Left ventricle myocardium superior (tissue), 1 donor: ENCODE measurements at places on chromosomes 2 and 18.

- no peak for DNase-seq
These were observed 101.8 kb downstream of the LOXHD1 start for GRCh38 chr18:46555213-46555612.

DNA sequence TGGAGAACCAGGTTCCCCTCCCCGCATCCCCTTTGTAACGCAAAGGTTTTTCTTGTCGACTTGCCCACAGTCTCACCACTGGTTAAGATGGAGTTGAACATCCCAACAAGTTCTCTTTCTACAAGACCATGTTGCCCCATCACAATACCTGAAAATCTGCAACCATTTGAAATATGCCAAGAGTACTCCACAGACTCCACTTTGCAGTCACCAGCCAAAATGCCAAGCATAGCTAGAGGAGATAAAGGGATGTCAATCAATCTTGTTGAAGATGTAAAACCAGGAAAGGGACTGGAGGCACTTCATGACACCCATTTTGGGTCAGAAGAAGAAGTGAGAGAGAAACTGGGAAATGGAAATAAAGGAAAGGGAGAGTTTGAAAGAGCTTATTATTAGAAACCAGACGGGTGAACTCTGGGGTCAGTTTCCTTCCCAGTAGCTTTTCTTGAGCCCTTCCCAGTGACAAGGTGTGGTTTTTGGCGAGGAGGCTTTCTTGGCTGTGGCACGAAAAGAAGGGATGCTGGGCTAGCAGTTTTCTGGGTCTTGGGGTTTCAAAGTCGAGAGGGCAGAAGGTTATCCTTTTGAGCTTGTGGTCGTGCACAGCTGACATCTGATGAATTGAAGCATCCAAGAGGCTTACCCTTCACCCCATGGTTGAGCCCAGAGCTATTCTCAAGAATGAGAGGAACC, 79.3 kb downstream of the ACAA2 start:
- no peak for DNase-seq

DNA sequence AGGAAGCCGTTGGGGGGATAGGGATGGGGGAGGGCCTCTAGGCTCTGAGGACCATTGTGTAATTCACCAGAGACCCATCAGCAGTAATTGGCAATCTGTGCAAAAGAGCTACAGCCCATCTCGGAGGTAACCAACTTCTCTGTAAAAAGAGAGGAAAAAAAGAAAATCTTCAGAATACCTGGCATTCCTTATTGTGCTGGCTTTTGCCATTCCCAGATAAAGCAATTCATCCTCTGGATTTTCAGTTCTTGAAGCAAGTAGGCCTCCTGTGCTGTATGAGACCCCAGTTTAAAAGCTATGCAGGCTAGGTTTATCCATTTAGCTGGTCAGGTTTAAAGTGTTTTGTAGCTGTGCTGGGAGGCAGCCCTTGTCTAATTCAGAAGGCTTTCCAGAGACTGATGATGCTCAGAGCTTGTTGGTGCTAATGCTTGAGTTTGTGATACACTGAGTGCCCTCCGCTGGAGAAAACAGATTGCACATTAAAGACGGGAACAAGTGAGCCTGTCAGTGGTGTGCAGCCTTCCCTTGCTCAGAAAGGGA, at the start of gene LRRTM4:
LRRTM4 (minus strand) TSS at position 446 of the 540 bp plus-strand sequence.
- peak; percentile 20 for DNase-seq

DNA sequence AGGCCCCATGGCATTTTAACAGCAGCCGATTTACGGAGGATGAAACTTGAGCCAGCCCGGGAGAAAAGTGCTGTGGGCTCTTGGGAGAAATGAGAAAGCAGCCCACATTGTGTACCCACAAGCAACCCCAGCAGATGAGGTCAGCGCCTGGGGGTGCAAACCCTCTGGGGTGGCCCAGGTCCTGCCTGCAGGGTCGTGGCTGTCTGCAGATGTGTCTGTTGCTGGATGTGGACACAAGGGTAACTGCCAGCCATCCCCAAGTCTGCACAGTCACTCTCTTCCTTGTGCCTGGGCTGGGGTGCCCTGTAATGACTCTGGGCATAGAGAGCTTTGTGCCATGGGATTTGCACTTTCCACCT, 170.8 kb downstream of the PRKCE start:
- no peak for DNase-seq

- no peak for DNase-seq
These were observed 41.6 kb upstream of the POU3F3 start for GRCh38 chr2:104812286-104812685.

DNA sequence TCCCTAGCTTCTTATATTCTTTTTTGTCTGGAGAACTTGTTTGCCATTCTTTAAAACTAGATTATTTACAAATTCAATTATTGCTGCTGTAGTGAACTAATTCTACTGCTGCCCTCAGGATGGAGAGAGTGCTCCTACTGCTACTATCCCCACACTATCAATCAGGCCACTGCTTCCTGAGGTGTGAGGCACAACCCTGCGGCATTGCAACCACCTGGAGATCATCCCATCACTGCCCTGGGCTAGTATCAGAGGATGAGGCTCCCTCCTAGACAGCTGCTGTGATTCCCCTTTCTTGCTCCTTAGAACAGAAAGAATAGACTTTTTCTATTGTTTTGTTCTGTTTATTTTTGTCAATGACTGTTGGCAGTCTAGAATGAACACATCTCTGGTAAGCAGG, 146.6 kb downstream of the CDH19 start:
- no peak for DNase-seq

DNA sequence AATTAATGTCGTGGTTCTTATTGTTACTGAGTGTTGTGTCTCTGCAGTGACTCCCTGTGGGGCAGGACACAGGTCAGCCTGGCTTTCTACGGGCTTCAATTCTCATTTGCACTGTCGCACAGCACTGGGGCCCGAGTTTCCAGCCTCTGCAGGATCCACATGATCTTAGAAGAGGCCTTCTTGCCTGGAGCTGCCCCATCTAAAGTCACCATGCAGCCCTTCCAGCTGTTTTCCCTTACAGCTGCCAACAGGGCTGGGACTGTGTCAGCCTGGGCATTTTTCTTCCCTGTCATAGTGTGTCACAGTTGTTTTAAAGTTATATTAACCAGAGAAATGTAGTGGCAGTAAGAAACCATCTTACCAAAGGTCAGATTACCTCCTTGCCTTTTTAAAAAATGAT, 27.0 kb downstream of the FHL2 start:
- DNase-seq = no peak

- peak; percentile 46 for DNase-seq
These were observed 53.8 kb downstream of the CTIF start for GRCh38 chr18:48592540-48593171.

DNA sequence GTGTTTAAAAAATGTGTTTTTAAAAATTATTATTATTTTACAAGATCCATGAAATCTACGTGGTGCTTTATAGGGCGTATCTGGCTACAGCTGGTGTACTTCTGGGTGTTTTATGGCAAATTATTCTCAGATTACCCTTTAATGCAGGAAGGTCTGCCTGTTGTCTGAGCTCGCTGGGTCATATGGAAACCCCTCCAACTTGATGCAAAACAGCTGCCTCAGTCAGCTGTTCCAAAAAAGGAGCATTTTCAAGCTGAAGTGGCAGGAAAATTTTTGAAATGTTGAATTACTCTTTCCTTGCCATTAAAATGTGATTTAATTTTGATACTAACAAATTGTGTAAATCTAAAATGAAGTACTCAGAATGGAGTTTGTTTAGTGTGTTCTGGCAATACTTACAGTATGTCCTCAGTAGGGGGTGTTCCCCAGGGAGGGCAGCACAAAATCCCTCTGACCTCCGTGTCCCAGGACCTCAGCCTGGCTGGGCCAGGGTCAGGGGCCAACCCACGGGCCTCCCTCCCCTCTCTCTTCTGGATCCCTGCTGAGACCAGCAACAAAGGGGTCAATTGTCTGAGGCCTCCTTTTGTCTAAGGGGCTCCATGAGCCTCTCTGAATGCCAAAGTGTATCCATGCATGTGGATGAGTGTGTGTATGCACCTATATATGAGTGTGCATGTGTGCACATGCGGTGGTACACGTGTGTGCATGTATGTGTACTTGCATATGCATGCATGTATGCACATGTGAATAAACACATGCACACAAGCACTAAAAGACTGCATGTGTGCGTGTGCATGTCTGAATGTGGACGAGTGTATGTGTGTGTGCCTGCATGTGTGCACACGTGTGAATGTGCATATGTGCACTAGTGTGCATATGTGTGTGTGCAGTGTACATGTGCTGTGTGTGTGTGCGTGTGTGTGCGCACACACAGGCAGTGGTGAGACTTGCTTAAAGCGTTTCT, 105.4 kb downstream of the ACOXL start:
- DNase-seq = no peak

GRCh38 chr2:33022989-33023727, 76.4 kb downstream of the LTBP1 start:
- no peak for DNase-seq

GRCh38 chr18:12946549-12947284, 1.1 kb upstream of the SEH1L start:
- peak; percentile 62 for DNase-seq

- DNase-seq = no peak
These were observed 124.1 kb downstream of the MEMO1 start for GRCh38 chr2:31886700-31887099.

- DNase-seq = no peak
These were observed 20.0 kb upstream of the INO80C start for GRCh38 chr18:35517715-35518114.

- DNase-seq = no peak
These were observed 217.9 kb upstream of the RAB6C start for GRCh38 chr2:129761569-129762021.

GRCh38 chr2:24832931-24833701, 39.9 kb downstream of the CENPO start:
- DNase-seq = no peak

- DNase-seq = no peak
These were observed 48.5 kb upstream of the LYPD6B start for GRCh38 chr2:148989882-148990493.

DNA sequence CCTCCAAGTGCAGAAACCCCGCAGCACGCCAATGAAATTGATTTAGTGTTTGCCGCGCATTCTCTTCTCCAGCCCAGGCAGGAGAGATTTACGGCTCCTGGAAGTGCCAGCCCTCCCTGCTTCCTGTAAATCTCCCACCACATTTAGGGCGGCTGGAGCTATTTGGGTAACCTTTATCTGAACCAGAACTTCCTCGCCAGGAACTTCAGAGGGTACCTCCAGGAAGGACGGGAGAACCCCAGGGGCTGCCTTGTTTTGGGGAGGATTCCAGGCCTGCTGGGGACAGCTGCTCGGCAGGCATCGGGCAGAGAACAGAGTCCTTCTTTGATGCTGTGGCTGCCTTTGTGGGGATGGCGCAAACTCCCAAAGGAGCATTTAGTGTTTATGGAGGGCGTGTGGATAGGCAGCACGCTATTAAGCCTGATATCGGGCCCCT, 122.0 kb upstream of the MYCN start:
- DNase-seq = no peak

DNA sequence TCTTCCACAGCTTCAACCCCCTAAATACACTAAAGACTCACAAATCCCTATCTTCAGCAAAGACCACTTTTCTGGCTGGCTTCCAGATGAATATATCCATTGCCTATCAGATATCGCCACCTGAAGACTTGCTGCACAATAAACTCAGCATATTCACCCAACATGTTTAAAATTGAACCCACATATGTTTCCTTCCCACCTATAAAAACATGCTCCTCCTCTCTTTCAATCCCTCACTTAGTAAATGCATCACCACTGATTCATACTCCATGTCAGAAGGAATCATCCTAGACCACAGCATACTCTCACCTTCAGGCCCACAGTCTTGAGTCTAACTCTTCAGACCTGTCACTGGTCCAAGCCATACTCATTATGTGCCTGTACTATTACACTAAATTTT, 5.3 kb downstream of the SPC25 start:
- no peak for DNase-seq

- DNase-seq = no peak
These were observed 833.0 kb downstream of the SLC4A3 start for GRCh38 chr2:220460257-220460985.

DNA sequence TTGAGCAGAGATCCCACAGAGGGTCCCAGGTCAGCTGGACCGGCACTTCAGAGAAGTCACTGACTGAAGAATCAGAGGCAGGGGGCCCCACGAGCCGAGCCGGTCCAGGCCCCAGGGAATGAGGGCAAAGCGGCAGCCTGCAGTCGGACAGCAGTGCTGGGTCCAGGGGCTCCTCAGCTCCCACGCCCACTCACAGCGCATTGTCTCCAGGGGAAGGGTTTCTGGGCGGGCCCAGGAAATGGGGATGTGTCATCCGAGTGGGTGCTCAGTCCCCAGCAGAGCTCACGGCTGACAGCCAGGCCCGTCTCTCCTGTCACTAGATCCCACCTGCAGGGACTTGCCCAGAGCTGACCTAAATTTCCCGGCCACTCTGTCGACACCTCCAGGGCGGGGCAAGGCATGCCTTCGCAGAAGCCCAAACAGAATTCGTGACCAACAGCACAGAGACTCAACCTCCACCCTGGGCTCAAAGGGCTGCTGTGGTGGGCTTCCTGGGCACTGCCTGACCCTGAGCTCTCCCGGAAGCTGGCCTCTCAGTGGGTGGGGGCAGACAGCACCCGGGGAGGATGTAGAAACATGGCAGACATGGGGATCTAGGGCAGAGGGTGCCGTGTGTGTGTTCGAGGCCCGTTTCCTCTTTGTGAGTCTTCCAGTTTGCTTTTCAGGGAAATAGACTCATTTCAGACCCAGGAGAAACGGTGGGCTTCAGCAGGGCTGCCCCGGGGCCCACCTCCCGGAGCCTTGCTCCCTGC, 42.1 kb upstream of the TAF1B start:
- DNase-seq = peak; percentile 50

GRCh38 chr2:153644955-153645354, 166.4 kb upstream of the RPRM start:
- no peak for DNase-seq

DNA sequence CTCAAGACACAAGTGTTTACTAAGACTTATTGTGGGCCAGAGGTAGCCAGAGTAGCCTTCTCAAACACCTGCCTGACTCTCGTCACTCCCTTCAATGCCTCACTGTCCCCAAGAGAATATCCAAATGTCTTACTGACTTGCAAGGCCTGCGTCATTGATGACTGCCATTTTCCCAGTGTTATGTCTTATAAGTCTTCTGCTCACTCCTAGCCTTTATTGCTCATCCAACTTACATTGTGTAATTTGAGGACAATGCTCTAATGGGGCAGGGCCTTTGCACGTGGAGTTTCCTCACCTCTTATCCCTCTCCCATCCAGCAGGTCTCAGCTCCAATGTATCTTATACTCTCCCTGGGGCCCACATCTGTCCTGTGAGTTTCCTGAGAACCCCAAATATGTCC, 10.1 kb upstream of the CD226 start:
- DNase-seq = no peak

DNA sequence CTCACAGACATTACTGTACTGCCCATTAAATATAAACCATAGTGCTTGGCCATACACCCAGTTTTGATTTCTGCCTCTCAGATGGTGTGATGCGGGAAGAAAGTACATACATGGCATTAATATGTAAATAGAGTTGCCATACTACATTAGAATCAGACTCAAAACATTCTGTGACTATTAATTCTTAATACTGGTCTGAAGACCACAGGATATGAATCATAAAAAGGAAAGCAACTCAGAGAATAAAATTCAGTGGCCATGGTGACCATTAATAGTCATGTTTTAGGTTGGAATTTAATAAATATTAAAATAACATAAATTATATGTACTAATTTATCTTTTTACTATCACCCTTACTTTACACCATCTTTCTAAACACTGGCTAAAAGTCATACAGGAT, 33.0 kb upstream of the WDR75 start:
- no peak for DNase-seq
